ENCODE measurements at places on chromosomes 12 and 14. TPM values are rescaled to one million over a fixed set of nuclear protein-coding genes. Genes with fewer than 3 reads are reported as not detected.

KLHL33 gene
- total RNA-seq = 0.08 TPM

DNA sequence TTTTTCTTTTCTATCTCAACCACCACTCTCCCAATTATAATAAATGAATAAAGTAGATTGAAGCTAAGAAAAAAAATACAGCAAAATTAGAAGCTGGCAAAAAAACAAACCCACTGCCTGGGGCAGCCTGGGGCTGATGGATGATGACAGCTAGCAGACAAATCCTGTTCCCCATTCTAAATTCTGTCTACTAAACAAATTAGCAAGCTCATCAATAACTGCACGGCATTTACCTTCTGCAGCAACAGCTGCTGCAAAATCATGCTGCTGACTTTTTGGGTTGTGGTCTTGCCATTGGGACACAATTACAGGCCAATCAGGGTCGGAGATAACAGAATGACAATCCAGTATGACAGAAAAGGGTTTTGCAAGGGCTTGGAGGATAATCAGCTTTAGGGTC, 443.6 kb upstream of the SOX5 start:
- no peaks in the 10 kb centered on the region for H3K4me1 ChIP-seq
- DNase-seq = no peak
- H3K27me3 ChIP-seq = no peaks in the 10 kb centered on the region
- H3K27ac ChIP-seq = no peak overlapping the region
- H3K4me3 ChIP-seq = no peak overlapping the region

PLBD1 gene
- 22.0 TPM for total RNA-seq

DNA sequence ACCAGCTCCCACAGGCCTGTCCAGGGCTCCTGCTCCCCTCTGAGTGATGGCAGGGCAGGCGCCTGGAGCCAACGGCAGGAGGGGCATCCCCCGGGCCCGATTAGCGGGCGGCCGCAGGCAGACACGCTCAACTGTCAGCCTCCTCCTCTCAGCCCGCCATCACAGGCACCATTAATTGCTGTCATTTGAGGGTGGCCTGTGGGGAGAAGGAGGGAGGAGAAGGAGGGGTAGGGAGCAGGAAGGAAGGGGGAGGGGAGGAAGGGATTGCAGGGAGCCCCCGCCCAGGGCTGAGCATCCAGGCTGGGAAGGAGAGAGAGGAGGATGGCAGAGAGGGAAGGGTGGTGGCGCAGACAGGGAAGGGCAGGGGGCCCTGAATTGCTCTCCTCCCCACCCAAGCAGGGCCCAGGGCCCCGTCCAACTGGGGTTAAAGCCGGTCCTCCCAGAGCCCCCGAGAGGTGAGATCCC, 36.1 kb downstream of the NCOR2 start:
- no peaks in the 10 kb centered on the region for H3K27me3 ChIP-seq
- no peaks in the 10 kb centered on the region for H3K36me3 ChIP-seq
- H3K4me1 ChIP-seq = peaks cover 31% of the 10 kb centered on the region
- DNase-seq = no peak
- no peak overlapping the region for H3K27ac ChIP-seq
